ENCODE measurements at places on chromosomes 6 and 20. TPM values are rescaled to one million over a fixed set of nuclear protein-coding genes. Genes with fewer than 3 reads are reported as not detected.

- DNase-seq = no peak
Observed at GRCh38 chr6:78810698-78811097, 56.7 kb upstream of the IRAK1BP1 start.

- DNase-seq = no peak
Observed at GRCh38 chr6:145022199-145022796, 713.0 kb downstream of the EPM2A start.

GRCh38 chr20:19817017-19817416 is 59.0 kb downstream of the RIN2 start:
- DNase-seq = no peak

GRCh38 chr6:80488190-80488589 is 381.7 kb downstream of the BCKDHB start:
- no peak for DNase-seq

DNA sequence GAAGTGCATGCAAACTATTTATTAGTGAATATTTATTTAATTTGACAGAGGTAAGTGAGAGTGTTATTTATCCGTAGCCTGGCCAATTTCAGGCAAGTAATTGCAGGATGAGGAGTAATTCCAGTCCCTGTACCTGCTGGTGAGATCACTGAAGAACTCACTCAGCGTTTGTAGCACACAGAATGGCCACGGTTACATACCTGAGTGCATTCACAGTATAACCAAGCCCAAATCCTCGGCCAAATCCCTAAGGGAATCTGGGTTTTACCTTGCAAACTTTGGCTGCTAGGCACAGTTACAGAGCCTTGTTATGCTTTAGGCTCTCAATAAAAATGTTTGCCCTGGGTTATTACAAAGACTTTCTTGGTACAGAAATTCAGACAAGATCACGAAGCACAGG is 93.3 kb downstream of the KCNQ5 start:
- DNase-seq = no peak

- no peak for DNase-seq
Observed at GRCh38 chr6:96157018-96157565, 141.3 kb downstream of the FUT9 start.

- DNase-seq = peak; percentile 17
Observed at GRCh38 chr6:46113370-46113769, 16.4 kb upstream of the ENPP4 start.

- DNase-seq = no peak
Observed at GRCh38 chr20:40630099-40630498, 58.9 kb downstream of the MAFB start.

DNA sequence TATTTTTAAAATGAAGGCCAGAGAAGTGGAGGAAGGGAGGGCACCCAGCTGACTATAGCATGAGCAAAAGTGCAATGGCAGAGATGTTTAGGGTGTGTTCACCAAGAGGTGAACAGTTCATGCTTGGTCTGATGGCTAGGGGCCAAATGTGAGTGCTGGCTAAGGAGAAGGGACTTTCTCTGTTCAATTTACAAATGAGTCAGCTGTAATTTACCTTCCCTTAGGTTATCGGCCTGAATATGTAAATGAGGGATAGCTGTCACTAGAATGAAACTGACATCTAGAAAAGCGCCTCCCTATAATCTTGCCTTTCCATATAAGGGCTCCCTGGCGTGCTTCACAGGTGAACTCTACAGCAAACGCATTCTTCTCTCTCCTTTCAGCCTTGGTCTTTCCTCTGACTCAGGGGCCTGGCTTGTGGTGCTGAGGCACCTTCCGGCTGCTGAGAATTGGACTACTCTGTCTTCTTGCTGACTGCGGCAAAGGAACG is 114.7 kb upstream of the BACH2 start:
- DNase-seq = peak; percentile 37

DNA sequence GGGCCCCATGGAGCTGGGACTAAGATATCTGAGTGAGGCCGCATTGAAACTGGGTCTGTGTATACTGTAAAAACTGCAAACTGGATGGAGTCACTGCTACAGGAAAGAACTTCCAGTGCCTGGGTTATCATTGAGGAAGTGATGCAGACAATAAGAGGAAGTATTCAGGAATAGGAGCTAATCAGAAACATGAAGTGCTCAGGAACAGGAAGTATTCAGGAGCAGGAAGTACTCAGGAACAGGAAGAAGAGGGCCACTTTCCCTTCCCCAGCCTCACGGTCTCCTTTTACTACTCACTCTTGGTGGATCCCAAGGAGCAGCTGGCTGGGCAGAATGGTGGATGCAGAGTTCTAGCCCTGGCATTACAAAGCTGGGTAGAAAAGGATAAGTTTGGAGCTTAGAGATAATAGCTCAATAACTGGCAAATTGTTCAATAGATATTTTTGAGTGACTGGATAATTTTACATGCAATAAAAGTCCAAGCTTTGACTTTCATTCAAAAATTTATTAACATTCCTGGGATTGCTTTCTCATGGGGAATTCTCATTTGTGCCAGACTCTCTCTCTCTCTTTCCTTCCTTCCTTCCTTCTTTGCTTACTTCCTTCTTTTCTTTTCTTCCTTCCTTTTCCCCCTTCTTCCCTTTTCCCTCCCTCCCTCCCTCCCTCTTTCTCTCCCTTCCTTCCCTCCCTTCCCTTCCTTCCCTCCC is 82.2 kb upstream of the PAX1 start:
- DNase-seq = no peak

DNA sequence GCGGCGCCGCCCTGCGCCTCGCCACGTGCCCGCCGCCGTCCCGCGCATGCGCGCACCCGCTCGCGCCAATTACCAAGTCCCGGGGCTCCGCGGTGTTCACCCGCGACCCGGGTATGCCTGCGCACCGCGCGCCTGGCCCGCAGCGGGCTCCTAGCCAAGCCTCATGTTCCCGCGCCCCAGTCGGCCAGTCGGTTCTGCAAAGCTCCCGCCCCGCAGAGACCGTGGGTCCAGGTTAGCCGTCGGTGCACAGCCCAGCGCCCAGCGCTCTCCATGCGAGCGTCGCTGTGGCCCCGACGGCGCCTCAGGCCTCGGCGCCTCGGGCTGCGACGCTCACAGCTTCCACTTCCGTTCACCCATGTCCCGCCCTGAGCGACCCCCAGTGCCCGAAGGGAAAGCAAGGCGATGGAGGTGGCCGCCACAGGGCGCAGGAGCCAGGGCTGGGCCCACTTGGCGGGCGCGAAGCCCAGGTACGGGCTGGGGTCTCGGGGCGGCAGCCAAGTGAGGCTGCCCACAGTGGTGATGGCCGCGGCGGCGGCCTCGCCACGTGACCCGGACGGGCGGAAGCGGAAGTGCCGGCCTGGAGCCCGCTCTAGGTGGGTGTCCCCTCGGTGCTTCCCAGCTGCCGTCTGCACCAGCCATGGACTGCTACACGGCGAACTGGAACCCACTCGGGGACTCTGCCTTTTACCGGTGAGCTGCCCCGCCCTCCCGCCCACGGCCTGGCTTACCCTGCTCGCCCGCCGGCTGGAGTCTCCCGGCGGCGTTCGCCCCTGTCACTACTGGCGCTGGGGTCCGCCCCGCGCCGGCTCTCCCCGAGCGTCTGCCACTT is at the start of the genes PCED1A and VPS16:
Gene PCED1A (minus strand): TSS at position 518 of the 829 bp plus-strand sequence. CDS start 743 bp downstream, outside the sequence.
Gene VPS16 (plus strand): TSS at position 608 of the 829 bp plus-strand sequence. CDS start 30 bp downstream, at position 638.
- peak; percentile 98 for DNase-seq

GRCh38 chr20:63222541-63222940 is 6.6 kb upstream of the YTHDF1 start:
- DNase-seq = no peak

GRCh38 chr6:15708231-15708630 is 45.4 kb upstream of the DTNBP1 start:
- DNase-seq = no peak

DNA sequence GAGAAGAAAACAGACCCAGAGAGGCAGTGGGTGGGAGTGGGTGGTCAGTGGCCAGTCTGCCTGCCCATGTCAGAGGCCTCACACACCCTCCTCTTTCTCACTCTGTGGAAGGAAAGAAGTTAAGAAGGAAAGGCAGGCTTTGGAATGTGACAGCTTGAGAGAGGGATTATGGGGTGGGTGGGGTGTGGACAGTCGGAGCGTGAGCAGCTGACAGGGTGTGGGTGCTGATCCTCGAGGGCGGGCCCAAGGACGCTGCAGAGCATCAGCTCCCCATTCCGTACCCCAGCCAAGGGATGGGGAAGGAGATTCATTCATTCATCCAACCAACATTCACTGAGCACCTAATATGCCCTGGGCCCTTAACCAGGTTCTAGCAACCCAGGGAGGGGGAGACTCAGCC is 4.8 kb downstream of the TGM6 start:
- DNase-seq = no peak

DNA sequence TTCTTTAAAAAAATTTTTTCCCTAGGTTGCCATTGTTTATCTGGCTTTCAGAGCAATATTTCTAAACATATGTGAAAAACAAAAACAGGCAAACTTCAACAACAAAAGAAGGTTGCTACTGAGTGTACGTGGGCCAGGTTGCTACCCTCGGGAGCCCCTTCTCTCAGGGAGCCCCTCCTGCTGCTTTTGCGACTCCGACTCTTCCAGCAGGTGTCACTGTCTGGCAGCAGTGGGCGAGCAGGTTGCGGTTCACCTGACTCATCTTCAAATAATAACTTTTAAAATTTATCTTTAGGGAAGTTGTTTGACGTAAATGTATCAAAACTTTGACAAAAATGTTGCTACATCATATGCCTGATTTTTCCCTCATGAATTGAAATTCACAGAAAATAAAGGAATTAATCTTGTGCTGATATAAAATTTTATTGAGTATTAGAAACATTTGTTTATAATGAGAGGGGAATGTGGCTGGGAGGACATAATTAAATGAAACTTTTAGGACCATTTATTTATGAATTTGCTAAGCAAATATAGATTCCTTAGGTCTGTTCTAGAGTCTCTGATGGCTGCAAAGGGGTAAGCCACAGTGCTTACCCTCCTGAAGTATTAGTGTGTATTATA is 138.8 kb downstream of the HIVEP1 start:
- peak; percentile 50 for DNase-seq

DNA sequence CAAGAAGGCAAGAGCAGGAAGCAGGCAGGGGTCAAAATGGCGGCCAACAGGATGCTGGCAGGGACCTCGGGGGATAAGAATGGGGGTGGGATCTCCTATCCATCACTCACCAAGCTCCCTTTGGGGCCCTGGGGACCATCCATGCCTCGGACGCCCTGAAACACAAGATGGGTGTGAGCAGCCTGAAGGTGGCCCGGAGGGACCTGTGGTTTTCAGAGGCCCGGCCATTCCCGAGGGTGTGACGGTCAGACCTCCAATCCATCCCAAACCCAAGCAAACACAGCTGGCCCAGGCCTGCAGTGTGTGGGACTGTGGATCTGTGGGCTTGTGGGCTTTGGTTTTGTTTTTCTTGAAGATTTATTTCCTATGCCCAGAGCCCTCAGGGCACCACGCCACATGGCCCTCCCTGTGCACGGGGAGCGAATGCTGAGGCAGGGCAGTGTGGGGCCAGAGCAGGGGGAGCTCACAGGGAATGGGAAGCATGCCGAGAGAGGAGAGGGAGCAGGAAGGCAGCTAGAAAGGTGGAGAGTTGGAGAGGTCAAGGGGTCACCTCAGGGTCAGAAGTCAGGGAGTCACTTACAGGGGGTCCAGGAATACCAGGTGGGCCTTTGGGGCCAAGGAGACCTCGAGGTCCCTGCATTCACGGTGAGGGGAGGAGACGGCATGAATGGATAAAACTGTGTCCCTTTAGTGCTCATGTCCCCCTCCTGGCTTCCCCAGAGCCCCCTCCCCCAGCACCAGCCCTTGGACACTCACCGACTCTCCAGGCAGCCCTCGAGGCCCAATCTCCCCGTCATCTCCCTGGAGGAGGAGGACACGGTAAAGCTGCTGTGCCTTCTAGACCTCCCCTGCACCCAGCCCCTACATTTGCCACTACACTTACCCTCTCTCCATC is 14.5 kb downstream of the COL11A2 start:
- DNase-seq = no peak

GRCh38 chr6:139821676-139822223 is 447.3 kb upstream of the CITED2 start:
- DNase-seq = no peak

DNA sequence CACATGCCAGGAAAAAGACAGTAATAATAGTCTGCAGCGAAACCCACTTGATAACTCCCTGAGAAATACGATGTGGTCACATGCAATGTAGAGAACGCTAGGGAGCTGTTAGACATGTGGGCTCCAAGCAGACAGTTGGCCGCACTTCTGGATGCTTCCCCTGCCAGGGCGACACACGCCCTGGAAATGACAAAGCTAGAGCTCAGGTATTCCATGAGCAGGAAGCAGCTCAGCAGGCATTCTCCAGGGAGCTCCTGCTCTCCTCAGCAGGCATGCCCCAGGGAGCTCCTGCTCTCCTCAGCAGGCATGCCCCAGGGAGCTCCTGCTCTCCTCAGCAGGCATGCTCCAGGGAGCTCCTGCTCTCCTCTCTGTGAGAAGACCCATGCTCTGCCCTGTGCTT is 52.4 kb upstream of the NXT1 start:
- no peak for DNase-seq

DNA sequence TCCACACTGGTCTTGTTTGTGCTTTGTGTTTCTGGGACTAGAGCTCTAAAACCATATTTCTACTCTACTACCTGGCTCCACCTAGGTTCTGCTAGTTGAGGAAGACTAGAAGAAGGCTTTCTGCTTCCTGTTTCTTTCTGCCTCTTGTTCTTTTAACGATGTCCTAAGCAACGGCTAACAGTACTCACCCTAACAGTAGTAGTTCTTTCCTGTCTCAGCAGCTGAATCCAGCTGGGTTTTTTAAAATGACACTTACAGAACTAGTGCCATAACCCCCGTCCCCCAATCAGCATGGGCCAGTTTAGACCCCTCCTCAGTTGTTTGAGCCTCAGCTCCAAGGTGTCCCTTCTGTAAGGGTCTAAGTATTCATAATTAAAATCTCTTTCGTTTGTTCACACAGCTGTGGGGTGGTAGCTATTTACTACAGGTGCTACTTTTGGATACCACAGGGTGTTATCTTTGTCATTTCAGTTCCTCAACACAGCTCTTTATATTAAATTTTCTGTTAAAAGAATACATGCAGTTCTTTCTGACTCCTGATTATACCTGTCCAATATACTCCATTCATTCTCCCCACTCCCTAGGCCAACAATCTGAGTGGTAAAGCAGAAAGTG is 790.2 kb downstream of the DHX35 start:
- no peak for DNase-seq

- DNase-seq = peak; percentile 65
Observed at GRCh38 chr20:57938158-57939108, 228.6 kb upstream of the PMEPA1 start.

Gene SPATS1
- total RNA-seq = not detected

Gene HLA-DMB
- 0.55 TPM for total RNA-seq

Gene PPP1R3G
- 0.48 TPM for total RNA-seq

Gene OR2H1
- not detected for total RNA-seq

Gene HLA-DQA1
- total RNA-seq = not detected

Gene TFAP2D
- not detected for total RNA-seq

Gene DST
- total RNA-seq = 57.9 TPM
